ENCODE measurements at places on chromosomes 16 and 17. TPM values are rescaled to one million over a fixed set of nuclear protein-coding genes. Genes with fewer than 3 reads are reported as not detected.

ERBB2 gene
- 118 TPM for total RNA-seq

FBXO39 gene
- total RNA-seq: 0.68 TPM

STAC2 gene
- 0.60 TPM for total RNA-seq

HIGD1B gene
- 3.4 TPM for total RNA-seq

SOX9 gene
- total RNA-seq: 20.3 TPM

MEIOC gene
- not detected for total RNA-seq

KCNJ18 gene
- not detected for total RNA-seq

PRSS36 gene
- total RNA-seq: 1.5 TPM

TRPV2 gene
- total RNA-seq: 2.7 TPM

CDRT15L2 gene
- total RNA-seq: not detected

SPATA32 gene
- total RNA-seq: 0.24 TPM

CBFA2T3 gene
- 1.1 TPM for total RNA-seq

Data from esophagus mucosa (tissue), 1 donor.